ENCODE measurements at places on chromosomes 4 and X.

- DNase-seq, result no peak
Observed at GRCh38 chrX:12989461-12989860, 14.6 kb downstream of the TMSB4X start.

- no peak for DNase-seq
Observed at GRCh38 chr4:55030589-55030988, 94.8 kb downstream of the KDR start.

GRCh38 chr4:100833906-100834305, 316.1 kb upstream of the EMCN start:
- no peak for DNase-seq

GRCh38 chr4:22969287-22969896, 276.7 kb downstream of the GBA3 start:
- no peak for DNase-seq

GRCh38 chr4:70992391-70992881, 1.0 kb upstream of the DCK start:
- no peak for DNase-seq

DNA sequence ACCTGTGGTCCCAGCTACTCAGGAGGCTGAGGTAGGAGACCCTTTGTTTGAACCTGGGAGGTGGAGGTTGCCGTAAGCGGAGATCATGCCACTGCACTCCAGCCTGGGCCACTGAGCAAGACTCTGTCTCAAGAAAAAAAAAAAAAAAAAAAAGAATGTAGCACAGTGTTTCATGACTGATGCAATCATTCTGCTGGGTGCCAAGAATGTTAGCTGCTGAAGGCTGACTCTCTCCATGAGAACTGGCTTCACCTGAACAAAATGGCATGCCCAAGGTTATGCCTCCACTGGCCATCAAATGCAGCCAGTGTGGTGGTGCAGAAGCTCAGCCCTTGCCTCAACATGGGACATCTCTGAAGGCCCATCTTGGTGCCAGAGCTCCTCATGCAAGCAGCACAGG, 412.1 kb downstream of the ADAM29 start:
- DNase-seq, result no peak

DNA sequence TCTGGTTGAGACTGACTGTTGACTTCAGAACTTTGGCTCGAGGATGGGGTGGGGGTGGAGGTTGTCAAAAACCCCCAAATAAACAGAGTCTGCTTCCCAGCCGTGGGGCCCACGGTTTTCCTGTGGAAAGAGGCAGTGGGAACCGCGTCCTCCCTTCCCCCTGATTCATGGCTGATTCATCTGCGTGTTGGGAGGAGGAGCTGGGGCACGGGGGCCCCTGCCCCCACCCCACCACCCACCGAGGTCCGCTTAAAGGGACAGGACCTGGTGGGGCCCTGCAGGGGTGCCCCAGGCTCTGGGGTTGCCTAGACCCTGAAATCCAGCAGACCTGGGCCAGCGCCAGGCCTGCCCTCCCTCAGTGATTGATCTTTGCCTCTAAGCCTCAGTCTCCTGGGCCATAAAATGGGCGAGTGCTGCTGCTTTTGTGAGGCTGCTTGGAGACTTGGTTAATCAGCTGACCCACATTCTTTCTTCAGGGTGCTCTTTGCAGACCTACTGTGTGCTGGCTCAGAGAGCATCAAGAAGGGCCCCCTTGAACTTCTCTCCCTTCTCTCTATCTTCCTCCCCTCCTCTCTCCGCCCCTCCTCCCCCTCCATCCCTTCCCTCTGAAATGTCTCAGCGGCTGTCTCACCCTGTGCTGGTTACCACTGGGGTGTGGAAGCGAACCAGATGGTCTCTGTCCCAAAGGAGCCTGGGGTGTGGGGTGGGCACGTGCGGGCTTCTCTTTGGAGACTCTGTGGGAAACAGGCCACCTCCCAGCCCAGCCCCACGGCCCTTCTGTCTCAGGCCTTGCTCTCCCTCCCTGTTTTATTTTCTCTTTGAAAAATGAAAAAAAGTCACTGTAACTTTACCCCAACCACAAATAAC, 9.1 kb downstream of the HTRA3 start:
- DNase-seq, result no peak

DNA sequence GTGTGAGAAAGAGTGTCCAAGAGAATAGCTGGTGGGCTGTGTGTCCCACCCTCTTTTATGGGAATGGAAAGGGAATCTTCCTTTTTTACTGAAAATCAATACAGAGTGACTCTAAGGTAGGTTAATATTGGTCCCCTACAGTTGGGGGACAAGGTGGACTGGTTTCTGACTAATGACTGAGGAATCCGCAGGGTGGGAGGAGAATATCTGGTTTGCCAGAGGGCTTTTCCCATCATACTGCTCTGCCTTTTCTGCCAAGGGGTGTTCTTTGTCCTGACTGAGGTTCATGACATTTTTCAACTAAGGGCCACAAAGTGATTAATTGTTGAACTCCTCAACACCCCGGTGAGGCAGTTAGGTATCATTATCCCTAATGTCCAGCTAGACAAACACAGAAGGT, 261.6 kb downstream of the SPATA18 start:
- no peak for DNase-seq

GRCh38 chr4:123405267-123405865, 8.8 kb downstream of the SPRY1 start:
- DNase-seq, result no peak

- no peak for DNase-seq
Observed at GRCh38 chrX:44723426-44723825, 120.4 kb upstream of the DUSP21 start.

DNA sequence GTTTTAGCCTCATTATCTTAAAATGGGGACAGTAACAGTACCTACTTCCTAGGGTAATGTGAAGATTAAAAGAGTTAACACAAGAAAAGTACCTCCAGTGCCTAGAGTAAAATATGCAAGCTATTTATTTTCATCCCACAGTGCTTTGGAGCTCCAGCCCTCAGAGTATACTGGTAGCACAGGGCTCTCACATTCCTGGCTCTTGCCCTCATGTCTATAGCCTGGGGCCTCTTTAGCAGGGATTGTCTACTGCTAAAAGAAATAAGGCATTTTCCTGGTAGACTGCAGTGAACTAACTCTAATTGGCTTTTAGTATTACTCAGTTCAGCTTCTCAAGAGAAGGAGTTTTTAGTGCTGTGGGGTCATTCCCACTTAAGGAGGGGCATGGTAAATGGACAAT, 60.8 kb downstream of the RRAGB start:
- no peak for DNase-seq

DNA sequence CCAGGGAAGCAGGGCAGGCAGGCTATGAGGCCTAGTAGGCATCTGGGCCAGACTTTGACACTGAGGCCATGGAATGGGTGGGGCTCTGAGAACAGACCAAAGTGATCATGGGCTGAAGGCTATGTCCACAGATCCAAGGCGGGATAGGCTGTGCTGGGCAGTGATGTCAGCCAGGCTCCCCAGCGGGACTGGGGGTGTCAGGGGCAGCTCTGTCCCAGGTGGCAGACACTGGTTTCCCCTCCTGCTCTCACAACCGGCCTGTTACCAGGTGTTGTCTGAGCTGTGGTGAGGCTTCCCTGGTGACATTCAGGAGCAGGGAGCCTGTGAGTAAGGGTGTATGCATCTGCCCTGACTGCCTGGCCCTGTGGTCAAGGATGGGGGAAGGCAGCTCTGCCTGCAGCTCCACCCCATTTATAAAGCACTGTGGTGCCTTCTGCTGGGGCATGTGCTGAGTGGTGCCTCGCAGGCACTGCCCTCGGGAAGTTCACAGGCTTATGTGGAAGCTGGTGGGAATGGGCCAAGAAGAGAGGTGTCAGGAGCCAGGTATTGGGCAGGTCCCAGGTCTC, 2.9 kb downstream of the IL9R start:
- DNase-seq, result no peak

- no peak for DNase-seq
Observed at GRCh38 chr4:179871726-179872125, 2371.5 kb upstream of the TENM3 start.

DNA sequence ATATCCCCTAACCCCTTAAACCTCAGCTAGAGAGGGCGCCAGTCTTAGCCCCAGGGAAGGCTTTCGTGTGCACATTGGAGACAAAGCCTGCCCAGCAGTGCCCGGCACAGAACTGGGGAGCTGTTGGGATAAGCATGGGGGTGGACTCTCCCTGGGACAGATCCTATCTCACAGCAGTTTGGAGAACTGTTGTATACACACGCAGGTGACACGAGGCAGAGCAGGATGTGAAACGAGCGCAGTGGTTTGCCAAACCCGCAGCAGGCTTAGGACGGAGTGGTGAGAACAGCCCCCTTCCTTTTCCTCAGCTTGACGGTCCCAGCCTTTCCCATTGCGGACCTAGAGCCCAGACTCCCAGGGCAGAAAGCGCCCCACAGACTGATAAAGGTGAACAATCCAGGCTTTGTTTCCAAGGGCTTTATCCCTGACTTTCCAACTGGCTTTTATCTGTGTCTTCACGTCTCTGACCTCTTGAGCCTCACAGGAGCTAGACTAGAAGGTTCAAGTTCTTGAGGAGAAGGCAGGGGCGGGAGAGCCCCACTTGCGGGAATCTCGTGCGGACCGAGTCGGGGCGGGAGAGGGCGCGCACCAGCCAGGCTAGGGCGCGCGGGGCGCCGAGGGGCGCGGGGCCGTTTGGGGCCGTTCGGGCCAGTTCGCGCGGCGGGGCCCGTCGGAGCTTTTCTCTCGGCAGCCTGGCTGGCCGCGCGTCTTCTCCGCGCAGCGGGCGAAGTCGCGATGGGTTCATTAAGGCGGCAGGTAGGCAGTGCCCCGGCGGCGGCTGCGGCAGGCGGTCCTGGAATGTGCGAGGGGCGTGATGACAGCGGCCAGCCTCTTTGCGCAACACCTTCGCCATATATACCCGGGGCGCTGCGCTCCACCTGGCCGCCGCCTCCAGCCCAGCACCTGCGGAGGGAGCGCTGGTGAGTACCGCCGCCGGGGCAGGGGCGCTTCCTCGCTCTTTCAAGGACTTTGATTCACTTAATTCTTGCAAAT, at the start of gene SLC34A2:
Gene SLC34A2 (plus strand): TSS at position 881 of the 993 bp plus-strand sequence. CDS start 6,650 bp downstream, outside the sequence.
- no peak for DNase-seq

DNA sequence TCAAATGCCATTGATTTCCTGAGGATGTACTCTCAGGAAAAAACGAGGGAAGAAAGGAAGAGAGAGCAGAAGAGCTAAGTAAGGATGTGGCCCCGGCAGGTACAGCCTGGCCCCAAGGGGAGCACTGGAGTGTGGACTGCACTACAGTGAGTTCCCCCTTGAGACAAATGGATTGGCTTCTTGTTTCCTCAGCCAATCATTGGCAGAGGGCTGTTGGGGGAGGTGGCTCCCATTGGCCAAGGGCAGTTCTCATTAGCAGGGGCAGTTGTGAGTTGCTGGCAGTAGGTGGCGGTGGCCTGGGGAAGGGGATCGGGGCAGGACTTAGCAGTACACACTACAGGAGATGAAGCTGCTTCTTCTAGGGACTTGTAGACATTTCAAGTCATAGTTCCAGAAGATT, 24.1 kb upstream of the OCIAD2 start:
- DNase-seq, result no peak

- no peak for DNase-seq
Observed at GRCh38 chrX:8861908-8862307, 60.7 kb upstream of the FAM9A start.

- DNase-seq, result no peak
Observed at GRCh38 chrX:123809854-123810375, 49.9 kb upstream of the XIAP start.

DNA sequence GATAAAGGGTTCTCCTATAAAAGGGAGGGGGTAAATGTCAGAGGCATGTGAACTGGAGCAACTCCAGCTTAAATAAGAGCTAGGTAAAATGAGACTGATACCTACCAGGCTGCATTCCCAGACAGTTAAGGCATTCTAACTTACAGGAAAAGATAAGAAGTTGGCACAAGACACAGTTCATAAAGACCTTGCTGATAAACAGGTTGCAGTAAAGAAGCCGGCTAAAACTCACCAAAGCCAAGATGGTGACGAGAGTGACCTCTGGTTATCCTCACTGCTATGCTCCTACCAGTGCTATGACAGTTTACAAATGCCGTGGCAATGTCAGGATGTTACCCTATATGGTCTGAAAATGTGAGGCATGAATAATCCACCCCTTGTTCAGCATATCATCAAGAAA, 13.1 kb upstream of the SULT1B1 start:
- DNase-seq, result no peak

DNA sequence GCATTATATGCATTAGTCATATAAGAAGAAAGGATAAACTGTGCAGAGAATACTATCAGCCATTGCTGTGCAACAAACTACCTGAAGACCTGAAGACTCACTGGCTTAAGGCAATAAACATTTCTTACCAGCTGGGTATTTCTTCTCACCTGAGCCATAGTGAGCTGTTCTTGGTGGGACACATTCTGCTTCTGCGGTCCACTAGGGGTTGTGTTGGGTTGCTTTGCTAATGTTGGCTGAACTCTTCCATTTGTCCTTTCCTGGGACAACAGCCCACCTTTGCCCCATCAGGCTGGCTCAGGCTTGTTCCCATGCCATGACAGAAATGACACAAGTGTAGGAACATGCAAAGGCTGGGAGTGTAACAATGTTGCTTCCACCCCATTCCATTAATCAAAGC, 388.6 kb downstream of the PCDH7 start:
- DNase-seq, result no peak

GRCh38 chrX:3713937-3714434, 537 bp upstream of the PRKX start:
- no peak for DNase-seq

DNA sequence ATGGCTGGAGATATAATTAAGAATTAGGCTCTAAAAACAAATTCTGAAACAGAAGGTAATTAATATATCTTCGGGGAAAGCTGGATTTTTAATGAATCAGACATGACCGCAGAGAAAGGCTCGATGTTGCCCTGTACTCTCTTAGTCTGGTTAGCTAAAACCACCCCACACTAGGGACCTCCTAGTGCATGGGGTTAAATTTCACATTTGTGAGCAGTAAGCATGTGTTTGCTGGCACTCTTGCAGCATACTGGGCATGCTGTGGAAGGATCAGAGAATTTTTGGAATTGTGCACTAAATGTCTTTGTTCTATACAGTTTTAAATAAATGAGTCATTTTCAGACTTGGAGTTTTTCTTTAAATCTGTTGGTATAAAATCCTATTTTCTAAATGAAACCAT, 475.6 kb upstream of the FTHL17 start:
- DNase-seq, result no peak

DNA sequence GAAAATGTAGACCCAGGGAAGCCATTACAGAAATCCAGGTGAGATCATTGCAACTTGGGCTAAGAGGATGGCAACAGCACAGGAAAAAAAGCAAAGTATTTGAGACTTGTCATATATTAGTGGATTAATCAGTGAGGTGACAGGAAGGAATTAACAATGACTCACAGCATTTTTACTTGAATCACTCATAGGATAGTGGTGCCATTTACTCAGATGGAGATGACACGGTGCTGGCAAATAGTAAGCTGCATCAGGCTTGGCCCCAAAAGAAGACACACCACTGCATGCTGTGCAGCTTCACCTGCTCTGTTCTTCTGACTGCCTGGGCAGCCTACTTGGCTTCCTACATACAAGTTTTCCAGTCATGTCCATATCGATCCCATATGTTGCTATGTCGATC, 144.8 kb downstream of the FRYL start:
- DNase-seq, result peak; percentile 24

GRCh38 chrX:96979766-96980165, 96.1 kb downstream of the RPA4 start:
- no peak for DNase-seq

DNA sequence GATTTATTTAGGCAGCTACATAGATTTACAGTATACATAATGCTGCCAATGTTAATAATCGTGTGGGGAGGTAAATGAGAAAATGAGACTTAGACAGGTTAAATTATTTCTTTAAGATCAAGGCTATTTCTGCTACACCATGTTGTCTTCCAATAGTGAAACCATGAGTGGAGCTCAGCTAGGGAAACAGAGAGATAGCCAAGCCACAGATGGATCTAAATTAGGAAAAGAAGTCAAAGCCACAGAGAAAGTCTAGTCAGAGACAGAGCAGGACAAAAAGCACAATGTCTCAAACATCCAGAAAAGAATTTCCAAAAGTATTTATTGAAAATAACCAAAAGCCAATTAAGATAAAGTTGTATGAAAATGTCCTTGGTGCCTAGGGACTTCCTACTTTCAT, 867.2 kb upstream of the GRID2 start:
- no peak for DNase-seq
